ENCODE measurements at places on chromosomes 1 and 21.

DNA sequence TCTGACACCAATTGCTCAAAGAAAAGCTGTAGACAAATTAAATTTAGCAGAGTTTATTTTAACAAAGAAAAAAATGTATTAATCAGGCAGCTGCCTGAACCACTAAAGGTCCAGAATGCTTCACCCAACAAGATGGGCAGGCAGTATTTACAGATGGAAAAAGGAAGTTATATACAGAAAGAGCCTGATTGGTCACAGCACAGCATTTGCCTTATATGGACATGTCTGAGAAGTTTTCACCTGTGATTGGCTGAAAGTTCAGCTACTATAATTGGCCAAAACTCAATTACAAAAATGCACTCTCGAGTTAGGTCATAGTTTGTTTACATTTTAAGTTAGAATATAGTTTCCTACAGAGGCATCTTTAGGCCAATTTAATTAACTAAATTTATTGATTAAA is 15.1 kb upstream of the FMO1 start:
- DNase-seq = peak; percentile 14

DNA sequence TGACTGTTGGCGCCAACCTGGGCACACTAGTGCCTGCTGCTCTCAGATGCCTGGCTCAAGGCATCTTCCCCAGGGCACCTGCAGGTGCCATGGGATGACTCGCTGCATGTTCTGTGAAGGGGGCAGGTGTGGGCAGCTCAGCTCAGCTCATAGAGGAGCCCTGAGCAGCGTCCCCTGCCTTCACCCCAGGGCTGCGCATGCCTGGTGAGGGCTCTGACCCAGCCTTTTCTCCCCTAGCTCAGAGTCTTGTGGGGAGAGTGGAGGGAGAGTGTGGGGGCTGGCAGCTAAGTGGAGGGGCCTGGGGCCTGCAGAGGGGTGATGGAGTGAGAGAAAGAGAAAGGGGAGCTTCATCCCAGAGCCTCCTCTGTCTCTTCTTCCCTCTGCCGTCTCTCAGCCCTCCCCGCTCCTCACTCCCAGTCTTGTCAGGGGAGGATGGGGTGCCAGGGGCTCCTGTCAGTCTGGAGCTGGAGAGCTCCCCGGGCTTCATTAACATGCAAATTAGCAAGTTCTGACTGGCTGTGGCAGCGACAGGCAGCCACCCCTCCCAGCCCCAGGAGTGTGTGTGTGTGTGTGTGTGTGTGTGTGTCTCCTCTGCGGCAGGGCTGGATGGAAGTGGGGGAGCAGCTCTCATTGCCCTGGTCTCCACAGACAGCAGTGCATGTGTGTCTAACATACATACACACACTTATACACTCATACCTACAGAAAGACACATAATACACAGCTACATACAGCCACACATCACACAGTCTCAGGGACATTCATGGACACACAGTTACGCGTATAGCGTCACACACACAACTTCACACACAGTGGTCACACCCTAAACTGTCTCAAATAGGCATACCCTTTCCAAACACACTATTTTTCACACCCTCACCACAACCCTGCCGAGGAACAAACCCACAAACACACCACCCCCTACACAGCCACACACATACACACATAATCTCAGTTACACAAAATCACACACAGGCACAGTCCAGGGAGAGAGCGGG is 34.0 kb downstream of the FOXO6 start:
- DNase-seq = no peak

- no peak for DNase-seq
Measured at GRCh38 chr21:33847588-33848248, 67.9 kb downstream of the ATP5PO start.

DNA sequence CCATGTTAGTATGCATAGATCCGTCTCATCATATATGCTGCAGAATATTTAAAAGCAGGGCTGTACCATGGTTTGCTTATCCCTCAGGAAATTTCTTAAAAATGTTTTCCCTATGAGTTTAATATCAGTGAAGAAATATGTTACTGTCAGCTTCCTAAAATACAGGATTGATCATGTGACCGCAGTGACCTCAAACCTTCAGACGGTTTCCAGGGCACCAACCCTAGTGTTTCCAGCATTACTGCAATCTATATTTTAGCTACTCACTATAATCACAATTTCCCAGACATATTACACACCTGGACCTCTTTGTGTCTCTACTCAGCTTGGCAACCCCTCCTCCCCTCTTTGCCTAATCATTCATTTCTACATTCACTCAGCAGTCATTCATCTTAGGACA is 7.7 kb upstream of the SDHB start:
- DNase-seq = no peak

GRCh38 chr1:115642168-115643072 is 650 bp downstream of the VANGL1 start:
- peak; percentile 83 for DNase-seq

DNA sequence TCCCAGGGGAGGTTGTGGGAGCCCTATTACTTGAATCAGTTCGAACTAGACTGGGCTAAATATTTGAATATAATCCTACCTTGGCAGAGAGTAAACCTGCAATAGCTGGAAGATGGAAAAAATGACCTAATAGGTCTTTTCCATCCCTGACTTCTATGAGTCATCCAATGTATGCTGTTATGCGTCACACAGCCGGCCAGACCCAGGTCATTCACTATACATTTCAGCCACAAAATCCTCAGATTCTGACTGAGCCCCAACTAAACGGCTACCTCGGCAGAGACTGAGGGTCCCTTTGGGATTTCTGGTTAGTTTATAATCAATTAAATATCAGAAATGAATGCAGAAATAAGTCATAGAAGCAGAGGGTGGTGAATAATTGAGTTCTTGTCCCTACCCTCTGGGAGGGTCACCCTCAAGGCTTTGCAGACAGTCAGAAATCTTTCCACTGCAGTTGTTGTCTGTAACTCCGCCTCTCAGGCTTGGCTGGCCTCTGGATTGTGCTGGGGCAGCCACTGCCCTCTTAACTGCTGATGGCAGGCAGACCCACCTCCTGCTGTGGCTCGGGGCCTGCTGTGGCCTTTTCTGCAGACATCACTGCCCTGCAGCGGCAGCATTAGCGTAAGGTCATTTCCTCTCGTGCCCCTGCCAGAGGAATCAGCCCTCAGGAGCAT is 240.5 kb downstream of the TGFB2 start:
- DNase-seq = no peak

All from GM12865 (cell line).